ENCODE measurements at places on chromosomes 2 and 18.
A peak's percentile ranks its signal among the peaks of the same experiment; 100 is the strongest.

DNA sequence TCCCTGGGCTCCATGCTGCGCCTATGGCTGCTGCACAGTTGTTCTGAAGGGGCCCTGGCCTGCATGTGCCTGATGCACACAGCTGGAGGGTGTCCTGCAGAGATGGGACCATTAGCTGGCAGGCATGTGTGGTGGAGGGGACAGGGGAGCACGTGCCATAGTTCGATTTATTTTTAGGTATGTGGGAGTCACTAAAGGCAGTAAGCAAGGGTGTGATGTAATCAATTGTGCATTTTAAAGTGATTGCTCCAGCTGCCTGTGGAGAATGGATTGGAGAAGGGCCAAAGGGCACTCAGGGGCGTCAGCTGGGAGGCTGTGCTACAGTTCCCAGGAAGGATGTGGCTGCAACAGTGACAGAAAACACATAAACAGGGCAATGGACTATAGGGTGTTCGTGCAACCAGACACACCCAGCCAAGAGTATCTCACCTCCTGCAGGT lies 205.1 kb downstream of the ARL4C start:
- DNase-seq = peak; percentile 77

DNA sequence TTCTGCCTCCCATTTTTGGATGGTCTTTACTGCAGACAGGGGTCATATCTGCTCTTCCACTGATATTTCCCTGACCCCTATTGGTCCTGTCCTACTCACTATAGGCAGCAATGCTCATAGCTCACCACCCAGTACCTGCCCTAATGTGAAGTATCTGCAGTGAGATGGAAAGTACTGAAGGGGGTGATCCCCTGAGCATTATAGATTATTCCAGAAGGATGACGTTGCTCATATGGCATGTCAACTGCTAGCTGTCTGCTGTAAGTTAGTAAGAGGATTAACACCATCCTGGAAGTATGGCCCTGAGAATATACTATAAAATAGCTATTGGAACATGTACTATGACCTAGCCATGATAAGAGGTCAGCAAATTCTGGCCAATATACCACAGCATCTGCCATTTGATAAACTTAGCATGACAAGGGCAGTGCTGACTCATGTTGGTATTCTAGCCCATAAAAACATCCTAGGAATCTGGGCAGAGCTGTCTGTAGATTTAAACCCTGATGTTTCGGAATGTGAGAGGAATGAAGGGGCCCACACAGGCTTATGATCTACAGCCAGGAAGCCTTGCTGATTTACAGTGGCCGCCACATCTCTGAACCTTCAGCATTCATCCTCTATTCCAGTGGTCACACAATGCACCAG lies 451.4 kb downstream of the TNS1 start:
- DNase-seq = peak; percentile 75

DNA sequence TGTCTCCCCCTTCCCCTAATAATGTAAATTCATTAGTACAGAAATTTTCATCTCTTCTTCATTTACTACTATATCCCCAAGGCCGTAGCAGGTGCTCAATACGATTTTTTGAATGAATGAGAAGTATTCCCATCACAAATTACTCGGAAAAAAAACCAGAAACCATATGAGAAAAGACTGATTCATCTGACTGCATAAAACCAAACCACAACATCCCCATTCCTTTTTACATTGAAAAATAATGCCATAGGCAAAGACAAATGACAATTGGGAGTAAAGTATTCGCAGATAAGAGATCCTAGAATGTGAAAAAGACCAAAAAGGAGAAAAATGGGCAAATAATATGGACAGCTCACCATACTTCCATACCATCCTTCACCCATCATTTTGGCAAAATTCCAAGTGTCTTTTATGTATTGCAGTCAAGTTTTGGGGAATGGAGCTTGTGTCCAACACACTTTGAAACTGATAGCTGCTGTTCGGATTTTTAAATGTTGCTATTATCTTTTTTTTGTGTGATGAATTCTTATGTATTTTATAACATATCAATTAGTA lies 1.5 kb downstream of the ZC3H8 start:
- DNase-seq = no peak

- no peak for DNase-seq
Observed at GRCh38 chr18:12290086-12290485, 18.0 kb upstream of the TUBB6 start.

DNA sequence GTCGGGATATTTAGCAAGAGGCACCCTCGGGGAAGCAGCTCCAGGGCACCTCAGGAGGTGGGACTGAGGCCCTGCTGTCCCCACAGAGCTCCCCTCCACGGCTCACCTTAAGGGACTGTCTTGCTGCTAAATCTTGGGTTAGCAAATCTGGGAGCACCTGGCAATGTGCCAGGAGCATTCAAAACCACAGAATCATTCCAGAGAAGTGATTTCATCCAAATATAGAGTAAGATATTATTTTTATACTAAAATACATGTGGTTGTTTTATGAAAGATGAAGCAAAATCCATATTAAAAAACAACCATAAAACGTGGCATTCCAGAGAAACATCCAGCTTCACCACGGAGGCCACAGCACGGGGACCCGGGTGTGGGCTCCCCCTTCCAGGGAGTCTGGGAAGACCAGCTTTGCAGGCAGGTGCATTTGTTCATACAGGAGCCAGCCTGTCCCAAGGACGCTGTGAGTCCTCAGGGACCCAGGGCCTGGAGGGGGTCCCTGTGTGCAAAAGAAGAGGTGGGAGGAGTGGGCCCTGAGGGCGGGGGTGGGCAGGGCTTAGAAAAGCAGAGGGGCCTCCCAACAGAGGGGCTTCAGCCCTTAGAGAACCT lies 16.3 kb downstream of the HS1BP3 start:
- peak; percentile 72 for DNase-seq

- DNase-seq = no peak
Observed at GRCh38 chr18:13260197-13260934, 41.8 kb downstream of the LDLRAD4 start.

- no peak for DNase-seq
Observed at GRCh38 chr2:99708231-99708630, 218.4 kb upstream of the REV1 start.

DNA sequence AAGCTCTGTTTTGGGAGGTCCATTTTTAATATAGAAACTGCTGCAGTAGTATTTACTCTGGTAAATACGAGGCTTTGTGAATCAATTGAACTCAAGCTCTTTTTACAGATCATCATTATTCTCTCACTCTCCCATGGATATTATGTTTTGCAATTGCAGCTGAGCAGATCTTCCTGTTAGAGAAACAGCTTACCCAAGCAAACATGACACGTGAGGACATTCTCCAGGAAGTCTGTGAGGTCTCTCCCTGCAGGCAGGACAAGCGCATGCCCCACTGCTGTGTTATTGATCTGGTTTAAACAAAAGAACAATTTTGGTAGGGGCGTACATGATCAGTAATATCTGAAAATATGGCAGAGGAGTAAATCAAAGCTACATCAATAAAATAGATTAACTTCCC lies 72.1 kb downstream of the COL6A3 start:
- peak; percentile 52 for DNase-seq

DNA sequence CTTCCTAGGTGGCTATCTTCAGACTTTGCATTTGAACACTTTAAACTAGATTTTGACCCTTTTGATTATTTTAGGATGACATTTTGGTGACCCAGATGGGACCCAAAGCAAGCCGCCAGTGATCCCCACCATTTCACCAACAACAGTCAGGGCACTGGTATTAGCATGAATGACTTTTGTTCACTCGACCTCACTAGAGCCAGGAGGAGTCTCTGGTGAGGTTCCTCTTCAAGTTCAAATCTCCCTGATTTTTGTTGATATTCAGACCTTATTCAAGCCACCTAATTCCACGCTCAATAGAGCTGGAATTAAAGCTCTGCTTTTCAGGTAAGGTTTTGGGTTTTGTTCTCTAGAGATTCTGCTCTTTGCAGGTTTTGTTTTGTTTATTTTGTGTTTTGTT lies 202.3 kb downstream of the MREG start:
- DNase-seq = no peak

DNA sequence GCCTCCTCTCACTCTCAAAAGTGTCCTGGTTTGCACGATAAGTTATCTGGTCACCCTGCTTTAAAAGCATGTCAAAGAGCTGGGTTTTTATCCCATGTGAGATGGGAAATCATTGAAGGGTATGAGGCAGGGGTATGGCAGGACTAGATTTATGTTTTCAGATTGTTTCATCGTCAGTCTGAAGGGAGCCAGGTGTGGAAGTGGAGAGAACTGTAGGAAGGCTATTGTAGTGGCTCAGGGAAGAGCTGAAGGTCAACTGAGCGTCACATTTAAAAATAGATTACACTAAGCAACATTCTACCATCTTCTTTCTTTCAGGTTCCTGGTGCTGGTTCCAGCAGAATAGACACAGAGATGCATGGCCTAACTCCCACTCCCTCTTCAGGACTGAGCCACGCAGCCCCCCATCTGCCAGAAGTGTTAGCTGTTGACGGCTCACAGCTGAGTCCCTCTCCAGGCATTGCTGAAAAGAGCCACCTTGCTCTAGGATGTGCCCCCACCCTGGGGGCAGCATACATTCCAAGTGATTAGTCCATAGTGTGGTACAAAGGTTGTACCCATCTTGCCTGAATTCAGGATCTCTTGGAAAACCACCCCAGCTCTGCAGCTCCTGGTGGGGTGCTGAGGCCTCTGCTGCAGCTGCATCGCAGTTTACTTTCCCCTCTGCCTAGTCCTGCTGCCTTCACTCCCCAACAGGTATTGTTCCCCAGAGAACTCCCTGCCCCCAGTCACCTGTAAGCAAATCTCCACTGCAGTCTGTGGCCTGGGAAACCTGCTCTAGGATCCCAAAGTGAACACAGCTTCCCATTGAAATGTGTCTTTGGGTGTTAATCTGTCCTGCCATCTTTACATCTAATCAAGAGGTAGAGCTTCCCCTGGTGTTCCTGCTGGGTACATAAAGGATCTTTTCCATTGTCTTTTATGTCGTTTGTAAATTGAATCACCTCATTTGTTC lies 79.5 kb upstream of the KLF7 start:
- DNase-seq = no peak

DNA sequence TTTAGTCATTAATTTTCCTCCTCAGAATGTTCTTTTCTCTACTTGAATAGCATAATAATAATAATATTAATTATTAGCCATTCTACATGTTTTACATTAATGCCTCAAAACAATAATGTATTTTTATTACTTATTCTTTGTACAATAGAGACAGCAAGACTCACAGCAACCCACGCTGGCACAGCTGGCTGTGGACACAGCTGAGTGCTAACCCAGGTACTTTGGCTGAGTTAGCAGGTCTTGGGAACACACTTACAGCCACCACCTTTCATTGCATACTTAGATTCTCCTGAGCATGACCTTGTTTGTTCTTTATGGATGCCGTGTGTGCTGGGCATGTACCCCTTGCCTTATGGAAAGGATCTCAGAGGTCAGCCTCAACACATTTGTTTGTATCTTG lies 260.2 kb upstream of the ST6GAL2 start:
- no peak for DNase-seq

GRCh38 chr2:238104691-238105371 lies 4.7 kb downstream of the ESPNL start:
- no peak for DNase-seq

DNA sequence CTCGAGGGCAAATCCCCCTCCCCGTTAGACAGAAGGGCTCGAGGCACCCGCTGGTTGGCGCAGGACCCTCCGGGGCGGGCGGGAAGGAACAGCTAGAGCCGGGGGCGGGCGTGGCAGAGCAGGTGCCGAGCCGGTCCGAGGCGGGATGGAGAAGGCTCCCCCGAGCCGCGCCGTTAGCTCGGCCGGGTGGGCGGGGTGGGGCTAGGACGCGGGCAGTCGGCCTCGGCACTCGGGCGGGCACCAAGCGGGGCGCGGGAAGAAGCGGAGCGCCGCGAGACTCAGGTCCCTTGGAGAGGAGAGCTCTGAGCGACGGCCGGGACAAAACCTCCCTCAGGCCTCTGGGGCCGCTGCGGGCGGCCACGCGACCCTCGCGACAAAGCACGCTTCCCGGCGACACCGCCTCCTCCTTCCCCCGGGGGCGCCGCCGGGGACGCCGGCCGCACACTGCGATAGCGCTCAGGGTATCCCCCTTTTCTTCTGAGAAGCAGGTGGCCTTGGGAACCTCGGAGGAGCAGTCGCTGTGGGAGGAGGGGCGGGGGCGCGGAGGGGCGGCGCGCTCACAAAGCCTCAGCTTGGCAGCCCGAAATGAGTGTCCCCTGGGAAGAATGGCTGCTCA lies 721 bp downstream of the FHOD3 start:
- DNase-seq = no peak

DNA sequence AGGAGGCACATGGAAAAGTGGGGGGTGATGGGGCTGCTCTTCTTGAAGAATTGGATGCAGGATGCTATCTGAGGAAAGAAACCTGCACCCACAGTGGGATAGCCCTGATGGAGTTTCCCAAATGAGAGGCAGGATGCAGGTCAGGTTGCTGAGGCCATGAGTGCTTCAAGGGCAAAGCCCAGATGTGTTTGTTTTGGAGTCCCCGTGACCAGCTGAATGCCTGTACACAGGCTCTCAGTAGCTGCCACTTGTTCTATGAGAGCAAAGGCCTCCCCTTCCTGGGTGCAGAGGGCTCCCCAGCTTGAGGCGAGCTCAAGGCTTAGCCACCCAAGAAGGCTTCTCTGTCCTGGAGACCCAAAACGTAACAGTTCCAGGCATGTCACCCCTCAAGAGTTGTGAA lies 192.7 kb downstream of the SEPTIN10 start:
- no peak for DNase-seq

- DNase-seq = peak; percentile 59
Observed at GRCh38 chr2:8149985-8150539, 531.8 kb upstream of the ID2 start.

DNA sequence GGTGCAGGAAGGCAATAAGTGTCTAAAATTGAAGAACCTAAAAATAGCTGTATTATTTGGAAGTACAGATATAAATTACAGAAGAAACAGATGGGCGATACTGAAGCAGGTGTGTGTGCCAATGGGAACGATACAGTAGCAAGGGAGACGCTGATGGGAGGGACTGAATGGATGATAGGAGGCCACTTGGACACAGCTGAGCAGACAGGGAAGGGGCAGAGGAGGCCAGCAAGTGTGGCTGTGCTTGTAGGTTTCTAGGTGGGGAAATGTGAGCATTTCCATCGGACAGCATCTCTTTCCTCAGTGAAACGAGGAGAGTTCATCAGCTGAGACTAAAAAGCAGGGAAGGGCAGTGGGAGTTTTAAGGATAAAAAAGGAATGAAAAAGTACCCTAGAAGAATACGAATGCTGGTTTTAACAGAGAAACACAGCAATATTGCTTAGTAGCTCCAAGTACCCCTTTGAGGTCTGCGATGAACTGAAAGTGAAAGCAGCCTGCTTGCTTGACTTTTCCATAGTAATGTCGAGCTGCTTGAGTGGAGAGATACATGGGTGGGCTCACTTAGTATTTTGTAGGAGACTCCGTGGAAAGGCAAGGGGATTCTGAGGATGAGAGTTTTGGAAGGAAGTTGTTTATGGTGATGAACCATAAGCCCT lies 91.7 kb upstream of the EPC2 start:
- peak; percentile 22 for DNase-seq

- DNase-seq = peak; percentile 10
Observed at GRCh38 chr2:150640039-150640438, 152.6 kb upstream of the RND3 start.
